ENCODE measurements at places on chromosomes 5 and 9.

DNA sequence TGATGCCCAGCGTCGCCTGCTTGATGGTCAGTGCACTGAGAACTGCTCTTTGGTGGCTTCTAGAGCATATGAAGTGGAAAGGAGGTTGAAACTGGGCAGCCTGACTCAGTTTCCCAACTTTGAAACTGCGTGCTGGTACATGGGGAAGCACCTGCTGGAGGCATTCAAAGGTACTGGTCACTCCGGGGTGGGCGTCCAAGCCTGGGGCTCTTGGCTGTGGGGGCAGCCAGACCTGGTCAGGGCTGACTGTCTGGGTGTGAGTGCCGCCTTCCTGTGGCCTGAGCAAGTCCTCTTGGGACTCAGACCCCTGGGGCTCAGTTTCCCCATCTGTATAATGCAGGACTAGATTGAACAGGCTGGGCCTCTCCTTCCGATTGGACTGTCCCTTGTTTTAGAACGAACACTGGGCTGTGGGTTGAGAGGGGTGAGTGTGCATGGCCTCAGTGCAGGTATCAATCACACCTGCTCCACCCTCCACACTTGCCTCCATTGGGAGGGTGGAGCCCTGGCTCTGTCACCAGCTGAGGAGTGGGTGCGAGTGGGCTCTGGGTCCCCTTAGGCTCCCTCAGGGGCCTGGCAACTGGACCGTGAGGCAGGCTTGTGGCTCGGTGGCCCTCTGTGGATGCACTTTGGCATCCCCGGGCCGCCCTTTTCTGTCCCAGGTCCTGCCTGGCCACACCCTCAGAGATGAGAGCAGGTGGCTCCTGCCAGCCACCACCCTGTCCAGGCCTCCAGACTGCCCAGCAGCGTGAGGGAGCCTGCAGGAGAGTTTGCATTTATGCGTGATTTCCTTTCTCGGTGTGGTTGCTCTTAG lies 80.2 kb downstream of the PHF2 start:
- DNase-seq = peak; percentile 13

GRCh38 chr5:92678640-92679039 lies 902.4 kb downstream of the NR2F1-AS1 start:
- no peak for DNase-seq

DNA sequence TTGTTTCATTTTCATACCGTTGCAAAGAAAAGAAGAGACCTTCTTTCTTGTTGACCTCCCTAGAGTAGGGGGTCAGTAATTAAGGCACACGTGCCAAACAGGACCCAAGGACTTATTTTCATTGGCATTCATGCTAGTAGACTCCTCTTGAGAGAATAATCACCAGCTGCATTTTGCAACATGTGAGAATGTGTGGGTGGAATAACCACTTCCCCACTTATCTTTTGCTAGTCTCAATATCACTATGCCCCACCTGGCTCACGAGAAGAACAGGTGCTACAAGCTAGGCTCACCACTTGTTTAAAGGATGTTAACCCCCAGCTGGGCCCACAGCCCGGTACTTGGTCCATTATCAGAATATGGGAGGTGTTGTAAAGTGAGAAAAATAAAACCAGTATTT lies 460.7 kb upstream of the MEF2C start:
- DNase-seq = no peak

- no peak for DNase-seq
Measured at GRCh38 chr5:82873452-82873851, 203.7 kb downstream of the TMEM167A start.

DNA sequence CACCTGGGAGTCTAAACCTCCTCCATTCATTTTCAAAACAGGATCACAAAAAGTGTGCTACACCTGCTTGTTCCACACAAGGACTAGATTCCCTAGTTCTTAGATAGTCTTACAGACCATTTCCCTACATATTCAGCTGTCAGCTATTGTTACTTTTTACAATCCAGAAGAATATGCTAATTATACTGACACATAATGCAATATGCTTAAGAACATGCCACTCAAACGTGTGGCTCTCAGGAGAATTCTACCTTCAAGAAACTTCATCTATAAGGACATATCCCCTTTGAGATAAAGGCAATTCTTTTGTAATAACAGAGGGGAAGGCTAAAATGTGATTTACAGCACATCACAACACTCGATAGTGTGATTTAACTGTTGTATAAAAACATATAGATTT lies 456.1 kb upstream of the ARRDC3 start:
- no peak for DNase-seq

DNA sequence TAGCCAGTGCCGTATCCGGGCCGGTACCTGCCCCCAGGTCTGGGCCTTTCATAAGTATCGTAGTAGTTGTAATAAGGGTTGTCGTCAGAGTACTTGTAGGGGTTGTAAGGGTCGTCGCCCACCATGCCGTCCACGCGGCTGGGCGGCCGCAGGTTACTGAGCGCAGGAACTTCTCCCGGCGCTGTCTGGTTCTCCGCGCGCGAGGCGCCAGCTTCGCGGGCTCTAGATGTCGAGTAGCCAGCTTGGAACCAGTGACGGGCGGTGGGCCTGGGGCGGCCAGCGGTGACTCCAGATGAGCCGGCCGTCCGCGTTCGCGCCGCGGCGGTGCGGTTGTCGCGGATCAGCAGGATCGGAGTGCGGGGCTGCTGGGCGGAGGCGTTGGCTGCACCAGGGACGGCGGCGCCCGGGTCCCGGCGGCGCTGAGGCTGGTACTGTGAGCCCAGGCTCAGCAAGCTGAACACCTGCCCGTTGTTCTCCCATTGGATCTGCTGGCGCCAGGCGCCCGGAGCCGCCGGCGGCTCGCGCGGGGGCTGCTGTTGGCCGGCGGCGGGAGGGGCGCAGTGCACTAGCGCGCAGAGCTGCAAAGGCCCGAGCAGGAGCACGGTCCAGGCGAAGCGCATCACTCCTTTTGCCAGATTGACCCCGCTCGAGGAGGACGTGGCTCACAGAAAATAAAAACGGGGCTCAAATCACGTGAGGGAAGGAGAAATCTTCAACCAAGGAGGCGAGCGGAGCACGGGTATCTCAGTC lies 518 bp downstream of the LOX start:
- DNase-seq = peak; percentile 66

DNA sequence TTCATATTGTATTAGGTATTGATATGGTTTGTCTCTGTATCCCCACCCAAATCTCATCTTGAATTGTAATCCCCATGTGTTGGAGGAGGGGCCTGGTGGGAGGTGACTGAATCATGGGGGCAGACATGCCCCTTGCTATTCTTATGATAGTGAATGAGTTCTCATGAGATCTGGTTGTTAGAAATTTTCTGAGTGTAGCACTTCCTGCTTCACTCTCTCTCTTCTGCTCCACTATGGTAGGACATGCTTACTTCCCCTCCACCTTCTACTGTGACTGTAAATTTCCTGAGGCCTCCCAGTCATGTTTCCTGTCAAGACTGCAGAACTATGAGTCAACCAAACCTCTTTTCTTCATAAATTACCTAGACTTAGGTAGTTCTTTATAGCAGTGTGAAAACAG lies 187.4 kb upstream of the SLC24A2 start:
- DNase-seq = no peak

DNA sequence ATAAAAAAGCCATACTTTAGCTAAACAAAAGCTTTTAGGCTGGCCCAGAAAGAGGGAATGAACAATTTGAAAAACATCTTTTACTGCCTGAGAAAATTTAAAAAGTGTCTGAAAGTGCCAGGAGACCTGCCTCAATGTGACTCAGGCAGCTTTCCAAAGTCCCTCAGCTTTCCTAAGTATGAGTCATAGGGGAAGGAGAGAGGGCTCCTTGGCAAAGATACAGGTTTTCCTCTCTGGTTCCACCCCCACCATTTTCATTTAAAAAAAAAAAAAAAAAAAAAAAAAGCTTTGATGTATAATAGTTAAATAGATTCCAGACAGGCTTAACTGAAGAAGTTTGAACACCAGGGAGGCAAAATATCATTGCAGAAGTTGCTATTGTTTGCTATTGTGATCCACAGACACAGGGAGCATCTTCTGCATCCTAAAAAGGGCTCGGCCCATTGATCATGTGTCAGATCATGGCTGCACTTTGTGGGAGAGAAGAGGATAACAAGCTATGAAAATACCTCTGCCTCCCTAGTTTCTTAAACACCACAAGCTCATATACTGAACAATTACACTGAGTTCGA lies 71.5 kb downstream of the MRPS27 start:
- DNase-seq = peak; percentile 82

DNA sequence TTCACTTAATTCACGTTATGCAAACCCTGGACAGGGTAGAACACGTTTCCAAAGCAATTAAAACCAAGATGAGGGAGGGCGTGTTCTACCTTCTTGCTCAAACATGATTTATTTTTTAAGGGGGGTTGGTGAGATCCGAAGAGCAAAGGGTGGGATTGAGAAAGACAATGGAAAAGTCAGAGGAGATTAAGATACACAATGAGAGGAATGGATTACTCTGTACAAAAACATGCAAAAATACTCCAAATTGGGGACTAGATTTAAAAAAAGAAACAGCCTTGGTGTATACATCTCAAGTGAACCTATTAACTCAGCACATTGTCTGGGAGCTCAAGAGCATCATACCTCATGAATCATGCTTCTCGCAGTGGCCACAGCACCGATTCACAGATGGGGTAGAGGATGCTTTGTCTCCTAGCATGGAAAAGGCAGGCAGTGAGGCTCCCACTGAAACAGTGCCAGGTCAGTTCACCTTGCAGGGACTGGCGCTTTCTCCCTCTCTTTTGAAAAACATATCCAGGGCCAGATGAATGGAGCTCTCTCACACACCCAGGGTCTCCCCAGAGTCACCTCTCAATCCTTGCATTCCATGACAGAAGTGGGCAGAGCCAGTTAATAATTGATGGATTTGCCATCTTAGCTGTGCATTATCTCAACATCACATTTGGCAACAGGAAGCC lies 459.7 kb downstream of the BNC2 start:
- DNase-seq = no peak

DNA sequence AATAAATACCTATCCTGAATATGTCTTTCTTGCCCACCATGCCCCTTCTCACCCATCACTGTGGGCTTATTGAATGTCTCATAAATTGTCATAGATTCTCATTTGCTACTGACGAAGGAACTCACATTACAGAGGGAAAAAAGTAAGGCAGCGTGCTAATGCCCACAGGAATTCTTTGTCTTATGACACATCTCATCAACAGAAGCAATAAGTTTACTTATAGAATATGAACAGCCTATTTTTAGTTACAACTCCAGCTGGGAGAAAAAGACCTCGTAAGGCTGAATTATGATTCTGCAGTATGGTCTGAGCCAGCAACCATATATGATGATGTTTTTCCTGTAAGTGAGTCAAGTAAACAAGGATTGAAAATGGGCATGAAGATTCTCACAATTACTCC lies 22.4 kb upstream of the ATG10 start:
- DNase-seq = no peak
